RPMI8226 (cell line): ENCODE measurements at places on chromosomes 2 and 18.

DNA sequence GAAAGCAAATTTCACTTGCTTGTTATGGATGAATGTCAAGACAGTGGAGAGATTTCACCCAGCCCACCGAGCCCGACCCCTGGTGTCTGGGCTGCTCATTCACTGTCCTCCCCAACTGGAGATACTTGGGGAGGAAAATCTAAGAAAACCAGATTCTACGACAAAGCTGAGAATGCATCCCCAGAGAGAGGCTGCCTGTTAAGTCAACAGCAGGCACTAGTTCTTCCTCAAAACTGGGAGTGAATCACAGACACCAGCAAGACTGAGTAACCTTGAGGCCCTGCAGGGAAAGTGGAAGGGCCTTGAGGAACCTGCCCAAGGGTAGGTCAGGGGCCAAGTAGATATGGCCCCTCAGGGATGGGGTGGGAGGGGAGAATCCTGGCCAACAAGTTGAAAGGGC, 34.2 kb upstream of the MLPH start:
- DNase-seq: no peak

- DNase-seq: no peak
These were observed 280.5 kb downstream of the CAMKMT start for GRCh38 chr2:44642123-44642857.

- DNase-seq: no peak
These were observed 17.4 kb downstream of the SLC4A5 start for GRCh38 chr2:74325815-74326214.

GRCh38 chr2:191233533-191233932, 11.7 kb upstream of the MYO1B start:
- DNase-seq: no peak

GRCh38 chr2:174344716-174345461, 10.1 kb downstream of the SP9 start:
- peak; percentile 43 for DNase-seq
